Activated CD4-positive, alpha-beta T cell treated with anti-CD3 and anti-CD28 coated beads, Interleukin-2, amount 10 ng/mL, durations not matched to agents 24 days and 14 days (primary cell): ENCODE measurements at places on chromosomes 11 and 22. TPM values are rescaled to one million over a fixed set of nuclear protein-coding genes. Genes with fewer than 3 reads are reported as not detected.
A peak's percentile ranks its signal among the peaks of the same experiment; 100 is the strongest.

GRCh38 chr11:111236383-111236782 lies 9.1 kb upstream of the POU2AF2 start:
- H3K4me1 ChIP-seq, result no peaks in the 10 kb centered on the region
- peaks cover 29% of the 10 kb centered on the region for H3K27me3 ChIP-seq
- DNase-seq, result peak; percentile 36
- H3K4me3 ChIP-seq, result no peak overlapping the region
- H3K36me3 ChIP-seq, result no peaks in the 10 kb centered on the region

DNA sequence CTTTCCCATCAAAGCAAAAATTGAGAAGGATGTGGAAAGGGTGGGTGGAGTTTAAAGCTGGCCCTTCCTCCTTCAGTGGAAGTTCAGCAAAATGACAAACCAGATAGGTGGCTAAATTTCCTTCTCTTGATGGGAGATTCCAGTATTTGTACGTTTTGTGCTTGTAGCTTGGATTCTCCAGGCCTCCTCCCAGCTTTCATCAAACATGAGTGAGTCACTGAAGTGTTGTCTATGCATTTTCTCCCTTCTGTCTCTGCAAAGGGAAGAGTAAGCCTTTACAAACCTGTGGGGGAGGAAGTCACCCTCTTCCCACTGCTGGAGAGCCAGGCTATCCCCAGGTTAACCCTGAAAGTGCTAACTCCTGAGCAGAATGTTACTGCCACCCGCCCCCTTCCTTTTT lies 6.4 kb downstream of the MARK2 start:
- peaks cover 66% of the 10 kb centered on the region for H3K4me1 ChIP-seq
- H3K36me3 ChIP-seq, result peaks cover 41% of the 10 kb centered on the region
- H3K27ac ChIP-seq, result no peak overlapping the region

DNA sequence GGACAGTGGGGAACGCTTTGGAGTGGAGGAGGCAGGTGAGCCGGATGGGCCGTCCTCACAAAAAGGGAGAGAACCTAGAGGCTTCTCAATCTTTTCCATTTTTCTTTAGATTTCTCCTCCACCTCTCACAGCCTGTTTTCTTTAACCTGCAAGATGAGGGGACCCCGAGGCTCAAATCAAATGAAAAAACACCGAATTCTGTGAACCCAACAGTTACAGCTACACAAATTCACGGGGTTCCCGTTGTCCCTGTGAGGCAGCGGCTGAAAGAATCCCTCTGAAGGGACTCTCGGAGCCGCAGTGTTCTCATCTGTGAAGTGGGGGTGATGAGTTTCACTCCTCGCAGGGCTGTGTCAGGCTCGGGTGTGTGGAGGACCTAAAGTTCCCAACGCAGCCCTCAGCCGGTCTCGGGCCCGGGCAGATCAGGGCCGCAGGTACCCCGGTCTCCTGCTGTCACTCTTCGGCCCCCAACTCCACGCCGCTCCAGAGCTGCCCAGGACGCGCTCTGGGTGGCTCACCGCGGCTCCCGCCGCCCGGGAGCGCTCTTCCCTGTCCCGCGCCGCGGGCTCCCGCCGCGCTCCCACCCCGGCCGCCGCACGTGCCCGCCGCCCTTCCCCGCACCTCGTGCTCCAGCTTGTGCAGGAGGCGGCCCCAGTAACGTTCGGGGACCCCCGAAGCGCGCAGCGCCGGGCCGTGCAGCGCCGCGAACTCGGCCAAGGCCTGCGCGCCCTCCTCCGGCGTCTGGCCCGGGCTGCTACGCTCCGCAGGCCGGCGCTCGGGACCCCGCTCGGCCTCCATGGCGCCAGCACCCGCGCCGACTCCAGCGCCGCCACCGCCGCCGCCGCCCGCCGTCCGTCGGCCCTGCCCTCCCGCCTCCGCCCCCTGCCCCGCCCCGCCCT lies at the start of gene TTLL12:
Gene TTLL12 (minus strand): TSS at position 863 of the 899 bp plus-strand sequence. CDS start 65 bp downstream, at position 798.
- H3K27ac ChIP-seq, result peak within 1 kb of the TSS; percentile 94
- H3K4me1 ChIP-seq, result peaks cover 24% of the 10 kb centered on the region
- peak within 1 kb of the TSS; percentile 90 for H3K4me3 ChIP-seq
- peak; percentile 89 for DNase-seq
- H3K27me3 ChIP-seq, result peaks cover 3% of the 10 kb centered on the region

DNA sequence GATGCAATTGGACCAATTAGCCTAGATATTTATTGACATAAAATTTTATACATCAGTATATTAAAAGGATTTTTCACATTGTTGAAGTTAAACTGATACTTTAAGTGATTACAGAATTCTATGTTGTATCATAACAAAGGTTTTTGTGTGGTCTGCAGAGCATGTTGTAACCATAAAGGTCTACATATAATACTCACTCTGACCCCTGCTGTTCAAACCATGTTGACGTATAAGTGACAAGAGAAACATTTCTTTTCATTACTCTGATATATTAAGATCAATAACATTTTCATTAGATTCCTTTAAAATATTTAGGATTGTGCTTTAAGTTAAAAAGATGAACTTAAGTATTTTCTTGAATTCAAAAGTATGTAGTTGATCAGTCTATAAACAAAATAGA lies 63.9 kb downstream of the GAS2 start:
- H3K4me1 ChIP-seq, result no peaks in the 10 kb centered on the region
- DNase-seq, result no peak
- H3K36me3 ChIP-seq, result no peaks in the 10 kb centered on the region
- H3K4me3 ChIP-seq, result no peak overlapping the region

The OR8D4 gene
- total RNA-seq, result not detected in 2 replicates
